ENCODE measurements at places on chromosomes 1 and 21.

- DNase-seq: no peak
Measured at GRCh38 chr21:32173121-32173724, 105.6 kb downstream of the MIS18A start.

GRCh38 chr1:178055093-178055492, 38.8 kb upstream of the RASAL2 start:
- no peak for DNase-seq

GRCh38 chr1:19312782-19313635, 883 bp downstream of the SLC66A1 start:
- no peak for DNase-seq

GRCh38 chr1:218182455-218182854, 102.6 kb upstream of the RRP15 start:
- DNase-seq: no peak

- no peak for DNase-seq
Measured at GRCh38 chr1:41330588-41331545, 30.4 kb upstream of the FOXO6 start.

- DNase-seq: no peak
Measured at GRCh38 chr1:35535243-35535642, 22.0 kb downstream of the KIAA0319L start.

DNA sequence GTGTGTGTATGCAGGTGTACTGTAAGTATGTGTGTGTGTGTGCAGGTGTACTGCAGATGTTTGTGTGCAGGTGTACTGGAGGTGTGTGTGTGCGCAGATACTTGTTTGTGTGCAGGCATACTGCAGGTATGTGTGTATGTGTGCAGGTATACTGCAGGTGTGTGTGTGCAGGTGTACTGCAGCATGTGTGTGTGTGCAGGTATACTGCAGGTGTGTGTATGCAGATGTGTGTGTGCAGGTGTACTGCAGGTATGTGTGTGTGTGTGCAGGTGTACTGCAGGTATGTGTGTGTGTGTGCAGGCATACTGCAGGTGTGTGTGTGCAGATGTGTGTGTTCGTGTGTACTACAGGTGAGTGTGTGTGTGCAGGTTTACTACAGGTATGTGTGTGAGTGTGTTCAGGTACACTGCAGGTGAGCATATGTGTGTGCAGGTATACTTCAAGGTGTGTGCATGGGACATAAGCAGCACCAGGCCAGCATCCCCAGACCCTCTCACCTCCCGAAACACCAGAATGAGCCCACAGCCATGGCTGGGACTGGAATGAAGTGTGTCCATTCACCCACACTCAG, 97.5 kb downstream of the DMRTB1 start:
- DNase-seq: no peak

DNA sequence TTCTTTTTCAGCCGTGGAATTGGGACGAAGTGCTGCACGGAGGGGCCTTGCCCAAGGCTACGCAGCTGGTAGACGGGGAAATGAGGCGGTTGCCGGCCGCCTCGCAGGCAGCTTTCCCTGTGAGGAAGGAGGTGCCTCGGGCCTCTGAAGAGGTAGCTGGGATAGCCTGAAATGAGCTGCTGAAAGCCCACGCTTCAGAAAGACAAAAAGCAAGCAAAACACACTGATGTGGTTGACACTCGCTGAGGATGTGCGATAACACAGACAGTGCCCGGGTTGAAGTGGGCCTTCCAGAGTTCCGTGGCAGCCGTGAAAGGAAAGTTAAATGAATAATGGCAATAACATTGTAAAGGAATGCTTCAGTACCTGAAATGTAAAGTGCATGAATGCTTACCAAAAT, 47.2 kb downstream of the S1PR1 start:
- DNase-seq: no peak

DNA sequence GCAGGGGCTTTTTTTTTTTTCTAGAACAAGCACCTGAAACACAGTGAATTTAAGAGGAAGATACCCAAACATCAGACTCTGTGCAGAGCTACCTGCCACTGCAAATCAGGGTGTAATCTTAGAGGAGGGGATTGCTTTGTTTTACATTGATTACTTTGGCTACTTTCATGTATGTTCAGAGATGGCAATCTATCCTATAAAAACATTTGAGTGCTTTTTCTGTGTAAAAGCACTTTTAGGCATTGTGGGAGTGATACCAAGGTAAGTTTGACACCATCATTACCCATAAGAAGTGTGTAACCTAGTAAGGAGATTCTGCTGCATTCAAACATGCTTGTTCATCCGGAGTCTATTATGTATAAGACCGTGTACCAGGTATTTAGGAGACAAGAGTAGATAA, 50.1 kb downstream of the ZFYVE9 start:
- DNase-seq: no peak

GRCh38 chr1:81498471-81499462, 302.0 kb upstream of the ADGRL2 start:
- DNase-seq: no peak

DNA sequence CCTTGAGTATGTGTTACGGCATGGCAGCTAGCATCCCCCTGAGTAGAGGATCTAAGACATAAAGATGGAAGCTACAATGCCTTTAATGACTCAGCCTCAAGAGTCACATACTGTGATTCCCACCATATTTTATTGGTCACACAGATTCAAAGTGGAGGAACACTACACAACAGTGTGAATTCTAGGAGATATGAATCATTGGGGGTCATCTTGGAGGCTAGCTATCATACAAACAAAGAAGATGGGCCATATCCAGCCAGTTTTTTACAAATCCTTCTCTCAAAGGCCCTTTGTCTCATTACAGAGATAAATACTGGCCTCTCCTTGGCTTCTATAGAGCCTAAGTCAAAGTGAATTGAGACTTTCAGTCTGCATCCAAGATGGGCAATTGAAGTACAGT, 177.0 kb downstream of the TBX15 start:
- no peak for DNase-seq

- DNase-seq: no peak
Measured at GRCh38 chr1:81894867-81895266, 94.1 kb downstream of the ADGRL2 start.

GRCh38 chr1:171784784-171785183, 3.3 kb downstream of the METTL13 start:
- DNase-seq: no peak

DNA sequence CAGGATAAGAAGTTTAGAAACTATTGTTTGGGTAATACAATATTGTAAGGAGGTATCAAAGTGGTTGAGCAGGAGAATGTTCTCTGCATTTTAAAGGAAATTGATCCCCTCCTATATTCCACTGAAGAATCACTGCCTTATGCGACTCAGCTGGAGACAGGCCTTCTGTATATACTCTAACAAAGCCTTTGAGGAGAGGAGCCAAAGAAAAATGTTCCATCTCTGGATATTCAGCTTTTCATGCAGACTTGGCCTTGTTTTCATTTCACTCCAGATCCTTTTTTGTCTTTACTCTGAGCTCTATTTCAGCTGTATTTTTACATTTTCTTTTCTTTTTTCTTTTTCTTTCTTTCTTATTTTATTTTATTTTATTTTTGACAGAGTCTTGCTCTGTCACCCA, 42.1 kb upstream of the S1PR1 start:
- no peak for DNase-seq

DNA sequence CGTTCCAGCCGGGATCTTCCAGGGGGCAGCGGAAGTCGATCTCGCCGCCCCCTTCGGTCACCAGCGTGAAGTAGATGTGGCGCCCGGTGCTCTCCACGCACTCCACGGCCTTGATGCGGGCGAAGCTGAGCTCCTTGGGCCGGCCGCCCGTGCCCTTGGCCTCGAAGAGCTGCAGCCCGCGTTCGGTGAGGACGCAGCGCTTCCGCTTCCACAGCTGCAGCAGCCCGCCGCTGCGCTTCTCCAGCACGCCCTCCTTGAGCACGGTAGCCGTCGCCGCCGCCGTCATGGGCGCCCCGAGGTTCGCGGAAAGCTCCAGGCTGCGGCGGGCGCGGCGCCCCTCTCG, 516 bp downstream of the PHLDA3 start:
- no peak for DNase-seq

DNA sequence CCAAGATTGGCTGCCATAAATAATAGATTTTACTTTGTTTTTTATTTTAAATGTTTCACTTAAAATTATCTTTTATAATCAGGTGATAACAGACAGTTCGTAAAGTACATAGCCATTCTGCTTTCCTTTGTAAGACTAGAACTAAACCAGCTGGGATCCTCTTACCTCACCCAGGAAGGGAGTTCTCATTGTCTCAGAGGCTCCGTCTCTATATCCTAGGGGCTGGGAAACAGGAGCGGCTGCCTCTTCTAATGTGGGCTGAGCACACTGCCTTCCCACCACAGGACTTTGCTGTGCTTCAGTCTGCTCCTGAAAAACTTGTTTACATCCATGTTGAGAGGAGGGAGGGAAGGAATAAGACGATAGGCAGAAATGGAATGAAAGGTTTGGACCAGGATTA, 45.6 kb upstream of the PGD start:
- no peak for DNase-seq

DNA sequence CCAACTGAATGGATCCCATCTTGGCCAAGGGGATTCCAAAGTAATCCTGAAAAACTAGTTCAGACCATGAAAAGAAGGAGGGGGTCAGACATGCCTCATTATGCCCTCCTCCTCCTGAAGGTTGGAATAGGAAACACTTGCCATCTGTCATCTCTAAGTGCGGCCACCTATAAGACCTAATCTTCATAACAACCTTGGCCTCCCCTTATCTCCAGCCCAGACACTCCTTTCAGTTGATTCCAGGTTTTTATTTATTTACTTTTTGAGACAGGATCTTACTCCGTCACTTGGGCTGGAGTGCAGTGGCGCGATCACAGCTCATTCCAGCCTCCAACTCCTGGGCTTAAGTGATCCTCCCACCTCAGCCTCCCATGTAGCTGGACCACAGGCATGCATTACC, 19.7 kb downstream of the SNAP47 start:
- no peak for DNase-seq

DNA sequence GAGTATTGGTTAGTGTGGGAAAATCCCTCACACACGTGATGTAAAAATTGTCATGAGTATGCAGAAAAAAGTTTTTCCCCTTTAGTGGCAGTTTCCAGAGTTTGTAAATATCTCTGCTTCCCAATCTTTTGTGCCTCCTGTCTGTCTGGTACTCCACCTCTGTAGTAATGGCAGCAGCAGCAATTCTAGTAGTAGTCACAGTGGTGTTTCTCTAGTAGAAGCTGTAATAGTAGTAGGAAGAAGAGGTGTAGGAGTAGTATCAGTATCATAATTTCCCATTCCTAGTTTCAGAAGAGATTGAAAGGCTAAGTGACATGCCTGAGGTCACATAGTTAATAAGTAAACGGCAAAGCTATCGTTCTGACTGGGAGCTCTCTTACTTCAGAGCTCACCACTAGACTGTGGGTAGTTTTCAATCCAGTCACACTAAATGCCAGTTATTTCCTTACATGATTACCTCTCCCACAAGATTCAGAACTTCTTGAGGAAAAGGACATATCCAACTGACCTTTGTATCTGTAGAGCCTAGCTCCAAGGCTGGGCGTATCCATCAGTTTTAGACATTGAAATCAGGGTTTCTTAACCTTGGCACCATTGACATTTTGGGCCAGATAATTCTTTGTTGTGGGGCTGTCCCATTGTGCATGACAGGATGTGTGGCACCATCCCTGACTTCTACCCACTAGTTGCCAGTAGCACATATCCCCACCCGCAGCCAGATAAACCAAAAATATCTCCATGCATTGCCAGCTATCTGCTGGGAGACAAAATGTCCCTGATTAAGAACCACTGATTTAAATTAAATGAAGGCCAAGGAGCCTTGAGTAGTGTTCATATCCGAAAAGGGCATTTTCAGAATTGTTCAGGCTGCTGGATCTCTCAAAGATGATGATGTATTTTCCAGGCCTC, 135.9 kb downstream of the FGGY start:
- DNase-seq: no peak

- peak; percentile 85 for DNase-seq
Measured at GRCh38 chr1:172637522-172637921, 21.4 kb upstream of the FASLG start.

GRCh38 chr1:109592916-109593315, 26.5 kb downstream of the GNAT2 start:
- DNase-seq: no peak

- no peak for DNase-seq
Measured at GRCh38 chr1:231684356-231685244, 58.0 kb downstream of the DISC1 start.

Data from foreskin fibroblast (primary cell).